Bladder microvascular endothelial cell (primary cell): ENCODE measurements at places on chromosomes 4 and X. TPM values are rescaled to one million over a fixed set of nuclear protein-coding genes. Genes with fewer than 3 reads are reported as not detected.

Gene RHOXF2
- not detected in 2 replicates for total RNA-seq

Gene DSPP
- not detected in 2 replicates for total RNA-seq

Gene GAGE2A
- not detected in 2 replicates for total RNA-seq

Gene ESX1
- total RNA-seq: not detected in 2 replicates

Gene RASGEF1B
- under 0.01 and 0.44 TPM in 2 replicates for total RNA-seq
